ENCODE measurements at places on chromosomes 1 and 21.

DNA sequence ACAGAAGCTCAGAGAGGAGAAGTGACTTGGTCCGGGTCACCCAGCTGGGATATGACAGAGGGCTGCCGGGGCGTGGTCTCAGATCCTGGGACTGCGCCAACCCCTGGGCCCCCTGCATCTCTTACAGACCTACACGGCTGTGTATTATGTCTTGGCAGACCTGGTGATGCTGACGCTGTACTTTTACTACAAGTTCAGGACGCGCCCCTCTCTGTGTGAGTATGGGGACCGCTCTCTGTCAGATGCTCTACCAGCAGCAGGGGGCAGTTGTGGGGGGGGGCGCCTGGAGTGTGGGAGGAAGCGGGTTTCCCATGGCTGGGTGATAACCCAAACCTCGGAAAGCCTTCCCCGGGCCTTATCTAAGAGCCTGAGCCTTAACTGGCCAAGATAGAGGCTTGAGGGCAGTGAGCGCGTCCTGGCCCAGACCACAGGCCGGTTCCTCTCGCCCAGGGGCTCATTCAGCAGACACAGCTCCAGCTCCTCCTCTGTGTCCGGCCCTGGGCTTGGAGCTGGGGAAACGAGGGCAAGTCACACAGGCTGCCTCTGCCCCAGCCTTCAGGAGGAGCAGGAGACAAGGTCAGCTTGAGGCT, 13.3 kb downstream of the SLC66A1 start:
- DNase-seq: no peak

DNA sequence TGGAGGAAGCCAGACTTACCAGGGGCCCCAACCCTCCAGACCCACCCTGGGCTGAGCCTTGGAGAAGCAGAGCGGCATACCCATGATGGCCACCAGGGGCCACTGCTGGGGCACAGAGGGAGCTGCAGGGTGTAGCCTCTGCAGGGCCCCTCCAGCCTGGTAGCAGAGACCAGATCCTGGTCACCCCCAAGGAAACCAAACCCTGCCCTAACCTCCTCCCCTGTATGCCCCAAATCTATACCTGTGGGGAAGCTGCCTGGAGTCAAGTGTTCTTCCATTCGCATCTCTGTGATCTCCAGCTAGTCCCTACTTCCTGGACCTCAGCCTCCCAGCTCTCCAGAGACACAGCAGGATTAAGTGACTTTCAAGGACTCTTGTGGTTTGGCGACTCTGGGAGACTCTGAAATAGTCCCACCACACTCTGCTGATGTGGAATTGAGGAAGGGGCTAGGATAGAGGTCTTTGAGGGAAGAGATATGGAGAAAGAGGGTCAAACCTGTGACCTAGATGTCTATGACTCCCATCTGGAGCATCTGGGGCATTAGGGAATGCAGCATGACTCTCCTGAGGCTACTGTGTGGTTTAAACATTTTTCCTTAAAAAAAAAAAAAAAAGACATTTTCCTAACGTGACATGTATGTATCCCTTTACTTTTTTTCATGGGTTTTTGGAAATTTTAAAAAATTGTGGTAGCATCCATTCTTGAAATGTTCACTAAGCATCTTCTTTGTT, 119.2 kb upstream of the IPO9 start:
- peak; percentile 14 for DNase-seq

GRCh38 chr1:121558514-121558913, 373.7 kb downstream of the SRGAP2C start:
- DNase-seq: no peak

DNA sequence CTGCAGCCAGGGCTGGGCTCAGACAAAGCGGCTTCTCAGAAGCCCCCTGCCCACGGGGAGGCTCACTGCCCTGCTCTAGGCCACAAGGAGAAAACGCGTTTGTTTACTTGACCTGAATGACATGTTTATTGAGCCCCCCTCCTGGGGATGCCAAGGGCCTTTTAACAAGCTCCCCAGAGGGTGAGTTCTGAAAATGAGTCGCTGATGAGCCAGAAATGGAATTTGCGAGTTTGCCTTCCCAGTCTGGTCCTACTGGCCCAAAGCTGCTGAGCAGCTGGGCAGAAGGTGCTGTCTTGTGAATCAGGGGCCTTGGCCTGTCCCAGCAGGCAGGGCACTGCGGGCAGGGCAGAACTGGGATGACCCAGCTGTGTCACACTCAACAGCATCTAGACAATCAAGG, 120.6 kb downstream of the SYF2 start:
- DNase-seq: no peak

DNA sequence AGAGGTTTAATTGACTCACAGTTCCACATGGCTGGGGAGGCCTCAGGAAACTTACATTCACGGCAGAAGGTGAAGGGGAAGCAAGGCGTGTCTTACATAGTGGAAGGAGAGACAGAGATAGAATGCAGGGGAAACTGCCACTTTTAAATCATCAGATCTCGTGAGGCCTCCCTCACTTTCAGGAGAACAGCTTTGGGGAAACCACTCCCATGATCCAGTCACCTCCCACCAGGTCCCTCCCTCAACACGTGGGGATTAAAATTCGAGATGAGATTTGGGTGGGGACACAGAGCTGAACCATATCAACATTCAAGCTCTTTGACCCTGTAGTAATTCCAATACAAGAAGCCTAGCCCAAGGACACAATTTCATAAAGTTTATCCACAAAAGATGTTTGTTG, 13.7 kb downstream of the PIGP start:
- DNase-seq: no peak

DNA sequence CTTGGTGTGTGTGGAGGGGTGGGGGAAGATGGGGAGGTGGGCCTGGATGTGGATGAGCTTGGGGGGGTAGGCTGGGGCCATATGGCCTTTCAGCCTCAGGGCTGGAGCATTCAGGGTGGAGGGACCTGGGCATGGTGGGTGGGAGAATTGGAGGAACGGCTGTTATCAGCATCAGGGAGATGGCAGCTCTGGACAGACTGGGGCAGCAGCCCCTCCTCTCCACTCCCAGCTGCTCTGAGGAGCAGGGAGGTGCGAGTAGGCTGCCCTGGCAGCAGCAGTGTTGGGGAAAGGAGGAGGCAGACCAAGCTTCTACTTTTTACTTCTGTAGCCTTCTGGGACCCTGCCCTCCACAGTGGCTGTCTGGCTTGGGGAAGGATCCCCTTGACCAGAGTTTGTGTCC, 10.2 kb downstream of the PPFIA4 start:
- no peak for DNase-seq

DNA sequence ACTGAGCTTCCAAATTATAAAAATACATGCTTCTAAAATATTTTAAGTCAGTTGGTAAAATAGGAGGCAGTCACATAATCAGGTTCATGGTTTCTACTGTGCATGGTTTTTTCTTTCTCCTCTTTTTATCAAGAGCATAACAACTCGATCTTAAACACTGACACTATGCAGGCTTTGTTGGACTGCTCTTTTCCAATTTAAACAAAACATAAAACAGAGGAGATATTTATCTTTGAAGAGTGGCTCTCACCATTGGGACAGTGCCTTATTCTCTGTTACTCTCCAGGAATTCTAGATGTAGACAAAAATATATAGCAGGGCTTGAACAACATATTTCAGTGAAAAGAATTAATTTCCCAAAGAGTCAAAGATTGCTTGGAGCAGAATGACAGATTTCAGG, 883.5 kb upstream of the ADGRL2 start:
- no peak for DNase-seq

GRCh38 chr1:81174052-81174451, 626.7 kb upstream of the ADGRL2 start:
- DNase-seq: no peak

DNA sequence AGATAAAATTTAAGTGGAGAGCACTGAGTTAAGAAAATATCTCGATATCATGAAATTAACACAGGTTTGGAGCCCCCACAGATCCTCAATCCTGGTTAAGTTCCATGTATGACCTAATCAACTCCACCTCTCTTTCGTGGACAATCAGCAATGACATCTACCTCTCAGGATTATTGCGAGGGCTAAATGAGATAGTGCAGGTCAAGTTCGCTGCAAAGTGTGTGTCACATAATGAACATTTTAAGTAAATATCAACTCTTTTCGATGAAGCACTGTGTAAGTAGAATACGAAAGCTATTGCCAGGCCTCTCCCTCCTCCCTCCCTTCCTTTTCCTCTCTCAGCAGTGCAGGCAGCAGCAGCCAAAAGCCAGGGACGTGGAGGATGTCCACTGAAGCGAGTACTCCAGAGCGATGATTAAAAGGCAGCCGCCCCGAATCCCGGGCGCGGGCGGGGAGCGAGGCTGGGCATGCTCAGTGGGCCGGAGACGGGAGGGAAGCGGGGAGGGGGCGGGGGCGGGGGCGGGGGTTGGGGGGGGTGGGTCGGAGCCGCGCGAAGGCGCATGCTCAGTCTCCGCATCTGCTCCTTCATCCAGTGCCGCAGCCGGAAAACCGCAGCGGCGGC, at the start of gene CAMSAP2:
CAMSAP2 (plus strand) TSS at position 567 of the 622 bp plus-strand sequence. CDS start 935 bp downstream, outside the sequence.
- DNase-seq: no peak

- DNase-seq: no peak
These were observed 5.1 kb upstream of the EPHB2 start for GRCh38 chr1:22705586-22705985.

GRCh38 chr21:44049182-44049581, 37.1 kb downstream of the TRAPPC10 start:
- DNase-seq: no peak

DNA sequence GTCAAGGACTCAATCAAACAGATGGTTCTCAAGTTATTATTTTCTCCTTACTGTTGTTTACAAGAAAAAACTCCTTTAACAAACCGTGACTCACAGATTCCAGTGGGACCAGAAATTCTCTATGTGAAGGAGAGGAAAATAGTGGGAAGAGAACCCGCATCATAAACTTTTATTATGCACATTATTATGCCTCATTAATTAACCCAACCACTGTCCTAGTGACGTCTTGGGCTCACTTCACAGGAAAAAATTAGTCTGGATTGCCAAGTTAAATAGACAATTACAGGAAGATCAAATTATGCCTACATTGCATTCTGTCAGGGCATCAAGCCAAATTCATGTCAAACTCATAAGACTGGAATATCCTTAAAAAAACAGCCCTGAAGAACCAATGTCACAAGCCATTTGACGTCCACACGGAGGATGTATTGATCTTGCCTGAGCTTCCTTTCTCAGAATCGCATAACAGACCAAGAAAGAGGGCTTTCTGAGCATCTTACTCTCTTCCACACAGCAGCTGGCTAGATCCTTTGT, 347.8 kb downstream of the DUSP10 start:
- no peak for DNase-seq

DNA sequence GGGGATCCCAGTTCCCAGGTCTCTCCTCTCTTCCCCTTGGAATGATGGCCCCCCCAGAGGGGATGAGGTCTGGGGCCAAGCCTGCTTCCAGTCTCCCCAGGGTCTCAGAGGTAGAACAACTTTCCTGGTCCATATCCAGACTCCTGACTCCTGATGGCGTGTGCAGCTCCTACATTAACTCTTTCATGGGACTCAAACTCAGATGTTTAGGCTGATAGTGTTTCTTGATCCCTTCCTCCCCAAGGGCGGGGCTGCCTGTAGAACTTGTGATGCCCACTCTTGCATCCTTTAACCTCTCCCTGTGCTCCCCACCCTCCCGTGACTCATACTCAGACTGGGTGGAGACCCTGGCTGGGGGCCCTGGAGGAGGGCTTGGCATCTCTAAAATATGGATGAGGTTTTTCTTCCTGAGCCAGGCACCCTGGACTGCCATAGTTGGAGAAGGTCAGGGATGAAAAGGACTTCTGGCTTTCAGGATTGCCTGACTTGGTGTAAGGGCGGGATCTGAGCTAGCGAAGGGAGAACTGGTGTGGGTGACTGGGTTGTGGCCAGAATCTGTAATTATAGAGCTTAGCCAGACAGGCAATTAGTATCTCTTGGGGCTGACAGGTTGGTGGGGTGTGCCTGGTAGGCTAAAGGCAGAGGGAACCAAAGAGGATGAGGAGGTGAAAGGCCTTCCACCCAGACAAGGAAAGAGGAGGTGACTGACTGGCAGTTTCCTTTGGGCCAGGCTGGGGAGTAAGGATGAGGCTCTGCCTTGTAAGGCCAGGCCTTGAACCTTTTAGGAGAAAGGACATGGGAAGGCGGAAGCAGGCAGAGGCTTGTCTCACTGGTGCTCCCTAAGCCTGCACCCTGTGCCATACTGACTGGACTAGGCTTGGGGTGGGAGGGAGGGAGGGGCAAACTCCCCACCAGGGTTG, 1.5 kb downstream of the ATP8B2 start:
- no peak for DNase-seq

DNA sequence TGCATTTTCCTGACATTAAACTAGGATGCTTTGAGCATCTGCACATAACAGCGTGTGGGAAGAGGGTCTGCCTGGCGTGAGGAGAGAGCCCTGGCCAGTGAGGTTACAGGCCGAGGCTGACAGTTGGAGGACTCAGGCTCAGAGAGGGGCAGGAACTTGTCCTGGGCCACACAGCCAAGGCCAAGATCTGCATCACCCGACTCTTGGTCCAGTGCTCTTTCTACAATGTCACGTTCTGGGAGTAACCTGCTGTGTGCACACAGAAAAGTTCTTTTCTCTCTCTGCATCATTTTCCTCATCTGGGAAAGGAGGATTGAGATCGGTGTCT, 42.8 kb upstream of the RUNX3 start:
- no peak for DNase-seq

GRCh38 chr1:93446837-93447451, 974 bp upstream of the FNBP1L start:
- no peak for DNase-seq

DNA sequence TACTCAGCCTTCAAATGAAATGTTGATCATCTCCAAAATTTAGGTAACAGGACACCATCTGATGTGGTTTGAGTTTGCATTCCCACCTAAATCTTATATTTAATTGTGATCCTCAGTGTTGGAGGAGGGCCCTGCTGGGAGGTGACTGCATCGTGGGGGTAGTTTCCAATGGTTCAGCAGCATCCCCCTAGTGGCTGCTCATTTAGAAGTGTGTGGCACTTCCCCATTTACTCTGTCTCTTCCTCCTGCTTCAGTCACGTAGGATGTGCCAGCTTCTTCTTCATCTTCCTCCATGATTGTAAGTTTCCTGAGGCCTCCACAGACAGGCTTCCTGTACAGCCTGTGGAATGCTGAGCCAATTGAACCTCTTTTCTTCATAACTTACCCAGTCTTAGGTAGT, 731.2 kb downstream of the USP25 start:
- no peak for DNase-seq

DNA sequence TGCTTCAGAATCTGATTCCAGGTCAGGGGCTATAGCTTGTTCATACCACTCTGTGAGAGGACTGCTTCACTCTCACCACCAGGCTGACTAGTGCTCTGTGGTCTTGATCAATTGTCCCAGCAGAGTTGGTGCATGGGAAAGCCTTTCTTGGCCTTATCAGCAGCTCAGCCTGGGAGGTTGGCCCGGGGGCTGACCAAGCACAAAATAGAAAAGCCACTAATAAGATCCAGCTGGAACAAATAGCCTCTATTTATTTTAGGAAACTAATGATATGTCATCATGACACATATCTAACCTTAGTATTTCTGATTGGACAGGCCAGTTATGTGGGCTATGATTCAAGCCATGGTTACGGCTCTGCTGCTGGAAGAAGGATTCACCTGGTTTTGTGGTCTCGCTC, 134.2 kb downstream of the GDAP2 start:
- no peak for DNase-seq

GRCh38 chr1:41006942-41007865, 14.3 kb downstream of the SLFNL1 start:
- DNase-seq: no peak

GRCh38 chr1:112563341-112563740, 54.6 kb downstream of the WNT2B start:
- DNase-seq: no peak

Measured in activated CD4-positive, CD25-positive, alpha-beta regulatory T cell (primary cell).